ENCODE measurements at places on chromosomes 5 and 9.
A peak's percentile ranks its signal among the peaks of the same experiment; 100 is the strongest.

- DNase-seq = no peak
Observed at GRCh38 chr9:86605303-86605702, 251.1 kb upstream of the TUT7 start.

DNA sequence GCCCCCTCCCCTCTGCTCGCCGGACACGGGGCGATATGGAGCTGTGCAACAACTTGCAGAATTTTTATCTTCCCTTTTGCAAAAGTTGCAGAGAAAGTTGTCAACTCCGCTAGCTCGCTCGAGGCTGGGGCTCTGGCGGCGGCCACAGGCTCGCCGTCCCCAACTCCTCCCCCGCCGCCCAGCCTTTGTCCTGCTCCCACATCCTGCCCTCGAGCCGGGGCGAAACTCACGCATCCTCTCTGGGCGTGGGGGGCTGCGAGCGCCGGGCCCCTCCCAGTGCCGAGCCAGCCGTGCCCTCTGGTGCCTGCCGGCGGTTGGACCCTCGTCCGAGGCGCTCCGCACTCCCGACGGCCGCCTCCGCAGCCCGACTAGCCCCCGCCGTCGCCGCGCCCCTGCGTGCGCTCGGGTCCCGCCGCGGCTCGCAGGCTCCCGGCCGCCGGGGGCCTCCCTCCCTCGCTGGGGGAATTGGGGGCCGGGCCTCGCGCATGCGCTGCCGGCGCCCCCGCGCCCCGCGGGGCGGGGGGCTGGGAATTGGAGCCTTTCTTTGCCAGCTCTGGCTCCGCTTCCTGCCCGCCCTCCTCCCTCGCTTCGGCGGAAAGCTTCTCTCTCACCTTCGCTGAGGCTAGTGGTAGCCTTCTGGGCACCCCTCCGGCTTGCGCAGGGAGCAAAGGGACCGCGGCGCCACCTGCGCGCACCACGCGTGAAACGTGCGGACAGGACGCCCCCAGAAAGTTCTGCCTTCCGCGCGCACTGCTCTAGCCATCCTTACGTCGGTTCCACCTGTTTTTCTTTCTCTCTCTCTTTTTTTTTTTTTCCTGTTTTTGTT lies at the start of gene CCNJL:
TSS of gene CCNJL (minus strand) at position 431 of the 826 bp plus-strand sequence. CDS start 641 bp downstream, outside the sequence.
- DNase-seq = no peak

GRCh38 chr5:154937718-154938466 lies at the start of gene GEMIN5:
Gene GEMIN5 (minus strand): TSS chr5:154938211. CDS start chr5:154938133, 78 bp downstream.
- DNase-seq = peak; percentile 65

GRCh38 chr9:119283078-119283794 lies 86.0 kb downstream of the BRINP1 start:
- DNase-seq = no peak

DNA sequence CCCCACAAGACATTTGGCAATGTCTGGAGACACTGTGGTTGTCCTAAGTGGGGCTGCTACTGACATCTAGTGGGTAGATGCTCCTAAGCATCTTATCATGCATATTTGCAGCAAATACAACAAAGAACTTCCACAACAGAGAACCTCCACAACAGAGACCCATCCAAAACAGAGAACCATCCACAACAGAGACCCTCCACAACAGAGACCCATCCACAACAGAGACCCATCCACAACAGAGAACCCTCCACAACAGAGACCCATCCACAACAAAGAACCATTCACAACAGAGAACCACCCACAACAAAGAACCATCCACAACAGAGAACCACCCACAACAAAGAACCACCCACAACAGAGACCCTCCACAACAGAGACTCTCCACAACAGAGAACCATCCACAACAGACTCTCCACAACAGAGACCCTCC lies 32.8 kb downstream of the ARPC5L start:
- no peak for DNase-seq
